ENCODE measurements at places on chromosomes 12 and 14. TPM values are rescaled to one million over a fixed set of nuclear protein-coding genes. Genes with fewer than 3 reads are reported as not detected.

DNA sequence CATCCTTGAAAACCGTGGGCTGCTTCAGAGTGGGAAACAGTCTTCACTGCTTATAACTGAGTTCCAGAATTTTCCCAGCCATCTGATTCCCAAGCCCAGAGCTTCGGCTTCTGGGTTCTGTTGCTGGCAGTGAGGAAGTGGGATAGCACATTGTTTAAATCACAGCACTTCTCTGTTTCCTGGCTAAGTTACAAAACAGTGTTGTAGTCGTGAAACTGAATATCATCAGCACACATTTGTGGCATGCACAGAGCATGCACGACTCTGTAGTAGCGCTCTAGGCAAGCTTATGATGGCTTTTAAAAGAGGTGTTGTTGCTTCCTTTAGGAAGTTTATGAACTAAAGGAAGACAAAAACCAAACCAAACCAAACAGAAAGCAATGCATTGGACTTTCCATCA lies 1005.5 kb downstream of the NRXN3 start:
- no peaks in the 10 kb centered on the region for H3K36me3 ChIP-seq
- no peaks in the 10 kb centered on the region for H3K4me1 ChIP-seq
- H3K27ac ChIP-seq, result no peak overlapping the region

The MMP19 gene
- 0.16 TPM for polyA plus RNA-seq

The DNAJC22 gene
- 25.3 TPM for polyA plus RNA-seq

The RERGL gene
- polyA plus RNA-seq, result not detected

DNA sequence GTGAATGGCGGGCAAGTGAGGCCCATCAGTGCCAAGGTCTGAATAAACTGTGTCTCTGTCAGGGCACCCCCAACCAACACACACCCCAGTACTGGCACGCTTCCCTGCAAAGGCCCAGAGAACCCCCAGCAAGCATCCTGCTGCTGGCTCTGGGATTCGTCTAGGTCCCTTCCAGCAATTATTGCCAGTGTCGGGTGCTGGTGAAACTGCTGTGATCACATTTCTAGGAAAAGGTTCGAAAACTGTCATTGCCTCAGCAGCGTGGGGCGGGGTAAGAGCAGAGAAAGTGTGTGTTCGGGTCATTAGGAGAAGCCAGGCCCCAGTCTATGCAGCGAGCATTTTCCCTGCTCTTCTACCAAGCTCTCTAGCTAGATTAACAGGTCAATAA lies 2.5 kb downstream of the FAM222A start:
- 0 out of 2 replicates have a peak overlapping the region, but pooled peaks have one; percentile 25 for H3K4me3 ChIP-seq
- H3K27ac ChIP-seq, result peak overlapping the region; percentile 42
- H3K27me3 ChIP-seq, result no peaks in the 10 kb centered on the region
- H3K4me1 ChIP-seq, result peaks cover 79% of the 10 kb centered on the region

GRCh38 chr14:56004323-56004722 lies 113.9 kb upstream of the PELI2 start:
- DNase-seq, result no peak
- no peaks in the 10 kb centered on the region for H3K4me1 ChIP-seq
- no peaks in the 10 kb centered on the region for H3K36me3 ChIP-seq
- H3K4me3 ChIP-seq, result no peak overlapping the region
- no peaks in the 10 kb centered on the region for H3K27me3 ChIP-seq

Measured in HepG2 (cell line).